H7 (cell line): ENCODE measurements at places on chromosomes 7 and 10.
A peak's percentile ranks its signal among the peaks of the same experiment; 100 is the strongest.

- no peak for DNase-seq
Measured at GRCh38 chr7:146755585-146755984, 639.0 kb downstream of the CNTNAP2 start.

- DNase-seq: no peak
Measured at GRCh38 chr7:41437257-41438196, 265.4 kb downstream of the INHBA start.

DNA sequence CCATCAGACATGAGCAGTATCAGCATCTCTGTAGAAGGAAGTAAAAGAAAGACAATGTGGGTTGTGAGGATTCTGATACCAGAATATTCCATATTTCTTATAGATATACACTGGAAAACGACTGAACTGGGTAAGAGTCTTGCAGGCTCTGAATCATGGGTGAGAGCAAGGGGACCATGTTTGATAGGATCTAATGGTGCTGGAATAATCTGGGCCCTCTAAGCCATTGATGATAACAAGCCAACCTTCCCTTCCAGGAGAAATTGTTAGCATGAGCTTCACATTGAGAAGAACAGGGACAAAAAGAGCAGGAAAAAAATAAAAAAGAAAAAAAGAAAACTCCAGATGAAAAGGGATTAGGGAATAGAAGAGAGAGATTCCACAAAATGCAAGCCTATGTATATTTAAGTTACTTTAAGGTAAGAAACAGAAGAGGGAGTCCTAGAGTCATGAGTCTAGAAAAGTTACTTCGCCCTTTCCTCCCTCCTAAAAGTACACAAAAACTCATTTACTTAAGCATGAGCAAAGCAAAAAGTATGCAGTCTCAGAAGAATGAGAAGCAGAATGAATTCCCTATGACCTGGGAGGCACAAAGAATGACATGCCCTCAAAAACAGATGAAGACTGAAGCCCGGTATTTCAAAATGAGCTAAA is 181.9 kb downstream of the TMEM26 start:
- DNase-seq: peak; percentile 3

- DNase-seq: no peak
Measured at GRCh38 chr7:2583798-2584580, 25.2 kb downstream of the IQCE start.

GRCh38 chr10:122163174-122164022 is 107.7 kb upstream of the BTBD16 start:
- peak; percentile 96 for DNase-seq
